ENCODE measurements at places on chromosomes 16 and 17.
A peak's percentile ranks its signal among the peaks of the same experiment; 100 is the strongest.

- DNase-seq: no peak
These were observed 185.9 kb downstream of the CCDC182 start for GRCh38 chr17:57559226-57559625.

DNA sequence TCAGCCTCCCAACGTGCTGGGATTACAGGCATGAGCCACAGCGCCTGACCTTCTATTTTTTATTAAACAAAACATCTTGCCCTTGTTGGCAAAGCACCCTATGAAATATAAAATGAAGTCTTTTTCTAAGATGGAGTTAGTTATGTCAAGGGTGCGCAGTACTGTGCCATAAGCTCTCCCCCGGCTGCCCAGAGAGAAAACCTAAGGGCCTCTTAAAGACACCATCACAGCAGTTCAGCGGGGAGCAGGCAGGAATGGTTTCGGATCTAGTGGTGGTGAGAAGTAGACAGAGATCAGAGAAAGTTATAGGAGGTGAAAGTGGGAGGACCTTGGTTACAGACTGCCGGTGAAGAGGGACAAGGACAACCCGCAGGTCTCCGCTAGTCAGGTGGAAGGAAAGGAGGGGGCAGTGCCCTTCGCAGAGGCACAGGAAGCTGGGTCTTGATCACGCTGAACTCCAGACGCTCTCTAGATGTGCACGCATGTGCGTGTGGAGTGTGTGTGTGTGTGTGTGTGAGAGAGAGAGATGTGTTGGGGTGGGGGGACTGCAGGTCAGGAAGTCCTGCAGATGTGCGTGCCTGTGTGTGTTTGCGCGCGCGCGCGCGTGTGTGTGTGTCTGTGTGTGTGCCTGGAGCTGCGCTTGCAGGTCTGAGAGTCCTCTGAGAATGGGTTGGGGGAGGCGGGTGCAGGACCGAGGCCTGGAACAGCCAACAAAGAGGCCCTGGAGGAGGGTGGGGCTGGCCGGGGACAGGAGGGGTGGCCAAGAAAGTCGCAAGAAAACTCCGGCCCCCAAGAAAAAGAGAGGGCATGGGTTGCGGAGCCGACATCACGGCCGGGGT lies 748 bp upstream of the CMTM3 start:
- peak; percentile 87 for DNase-seq

- DNase-seq: no peak
These were observed 24.1 kb downstream of the BAHCC1 start for GRCh38 chr17:81419319-81419885.

- no peak for DNase-seq
These were observed 47.1 kb downstream of the ABAT start for GRCh38 chr16:8721336-8722024.

- no peak for DNase-seq
These were observed at the start of gene XYLT1 for GRCh38 chr16:17470908-17471718. Gene XYLT1 (minus strand): TSS chr16:17470960. CDS start chr16:17470796, 164 bp downstream.

DNA sequence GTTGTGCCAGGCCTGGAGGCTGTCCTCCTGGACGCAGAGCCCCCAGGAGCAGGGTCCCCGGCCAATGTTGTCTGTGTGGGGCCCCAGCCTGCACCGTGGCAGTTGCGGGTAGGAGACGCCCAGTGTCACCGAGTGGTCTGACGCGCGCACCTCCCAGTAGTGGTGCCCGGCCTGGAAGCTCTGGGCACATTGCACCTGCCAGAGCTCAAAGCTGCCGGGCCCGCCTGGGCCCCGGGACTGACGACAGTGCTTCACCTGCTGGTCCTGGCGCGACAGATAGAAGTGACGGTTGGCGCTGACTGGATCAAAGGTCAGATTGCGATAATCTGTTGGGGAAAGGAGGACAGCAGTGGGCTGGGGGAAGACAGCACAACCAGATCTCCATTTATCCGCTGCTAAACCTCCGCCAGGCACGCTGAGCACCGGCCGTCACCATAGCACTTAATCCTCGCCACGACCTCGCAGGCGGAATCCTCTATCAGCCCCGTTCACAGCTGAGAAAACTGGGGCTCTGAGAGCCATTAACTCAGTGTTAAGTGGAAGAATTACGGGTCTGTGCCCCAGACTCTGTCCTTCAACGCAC lies 5.6 kb downstream of the TRIM65 start:
- no peak for DNase-seq

DNA sequence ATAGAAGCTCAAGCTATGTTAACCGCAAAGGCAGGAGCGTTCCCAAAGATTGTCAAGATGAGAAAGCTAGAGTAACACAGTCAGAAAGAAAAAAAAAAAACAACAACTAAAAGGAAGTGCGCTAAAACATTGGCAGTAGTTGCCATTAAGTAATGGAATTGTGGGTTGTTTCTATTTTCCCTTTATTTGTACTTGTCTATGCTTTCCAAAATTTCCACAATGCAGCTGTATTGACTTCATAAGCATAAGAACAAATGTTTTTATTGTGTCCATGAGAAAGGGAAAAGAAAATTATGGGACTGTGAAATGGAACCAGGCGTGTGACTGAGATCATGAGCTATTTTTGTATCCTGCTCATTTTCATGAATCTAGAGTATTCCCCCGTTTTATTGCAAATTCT lies 153.4 kb downstream of the TMEM114 start:
- DNase-seq: no peak

DNA sequence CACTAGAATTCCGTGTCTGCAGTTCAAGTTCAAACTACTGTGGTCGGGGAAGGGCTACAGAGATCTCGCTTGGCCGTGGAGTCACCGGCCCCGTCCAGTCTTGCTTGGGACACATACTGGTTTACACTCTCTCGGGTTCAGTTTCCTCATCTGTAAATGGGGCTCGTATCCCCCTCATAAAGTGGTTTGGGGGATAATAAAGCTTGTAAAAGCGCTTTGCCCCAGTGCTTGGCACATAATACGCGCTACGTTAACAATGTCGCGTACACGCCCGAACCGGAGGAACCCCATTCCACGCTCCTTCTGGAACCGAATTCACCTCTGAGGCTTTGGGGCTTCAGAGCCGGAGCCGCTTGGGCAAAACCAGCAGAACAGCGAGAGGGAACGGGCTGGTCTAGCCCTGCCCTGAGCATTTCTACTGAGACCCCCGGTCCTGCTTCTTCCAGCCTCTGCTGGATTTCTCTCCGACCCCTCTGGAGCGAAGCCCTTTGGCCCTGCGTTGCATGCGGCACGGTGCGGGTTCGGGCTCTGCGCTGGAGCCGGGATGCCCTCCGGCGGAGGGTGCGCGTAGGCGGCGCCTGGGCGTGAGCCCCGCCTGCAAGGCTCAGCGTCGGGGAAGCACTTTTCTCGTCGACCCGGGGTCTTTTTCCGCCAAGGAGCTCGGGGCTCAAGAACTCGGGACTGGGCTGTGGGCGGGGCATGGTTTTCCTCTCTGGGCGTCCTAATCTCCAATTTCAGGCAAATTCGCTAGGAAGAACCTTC lies 26.1 kb upstream of the HOXB13 start:
- no peak for DNase-seq

DNA sequence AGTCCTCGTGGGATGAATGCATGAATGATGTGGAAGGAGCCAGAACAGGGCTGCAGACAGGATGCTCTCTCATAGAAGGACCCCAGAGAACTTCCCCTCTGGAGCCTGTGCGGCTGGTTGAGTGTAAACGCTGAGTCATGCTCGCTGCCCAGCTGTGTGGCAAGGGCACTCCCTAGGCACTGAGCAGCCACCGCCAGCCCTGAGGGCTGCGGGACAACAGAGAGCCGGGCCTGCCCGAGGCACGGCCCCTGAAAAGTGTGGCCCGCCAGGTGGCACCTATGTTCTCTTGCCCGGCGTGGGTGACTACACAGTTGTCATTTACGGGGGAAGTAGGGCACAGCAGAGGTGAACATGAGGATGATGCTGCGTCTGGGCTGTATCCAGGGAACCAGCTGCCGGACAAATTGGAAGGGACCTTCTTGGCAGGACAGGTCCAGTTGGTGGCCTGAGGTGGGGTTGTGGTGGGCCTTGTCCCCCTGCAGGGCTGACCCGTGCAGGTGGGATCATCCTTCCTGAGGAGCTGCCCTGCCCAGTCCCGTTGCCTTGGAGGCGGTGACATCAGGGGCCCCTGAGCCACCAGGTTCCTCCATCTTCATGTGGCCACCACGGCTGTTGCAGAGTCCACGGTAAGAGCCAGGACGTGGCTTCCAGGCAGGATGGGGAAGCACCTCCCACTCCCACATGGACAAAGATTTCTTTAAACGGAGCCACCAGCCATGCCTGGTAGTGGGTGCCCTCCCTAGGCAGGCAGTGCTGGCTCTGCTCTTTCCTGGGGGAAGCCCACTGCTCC lies 94.8 kb upstream of the CBX4 start:
- peak; percentile 32 for DNase-seq

DNA sequence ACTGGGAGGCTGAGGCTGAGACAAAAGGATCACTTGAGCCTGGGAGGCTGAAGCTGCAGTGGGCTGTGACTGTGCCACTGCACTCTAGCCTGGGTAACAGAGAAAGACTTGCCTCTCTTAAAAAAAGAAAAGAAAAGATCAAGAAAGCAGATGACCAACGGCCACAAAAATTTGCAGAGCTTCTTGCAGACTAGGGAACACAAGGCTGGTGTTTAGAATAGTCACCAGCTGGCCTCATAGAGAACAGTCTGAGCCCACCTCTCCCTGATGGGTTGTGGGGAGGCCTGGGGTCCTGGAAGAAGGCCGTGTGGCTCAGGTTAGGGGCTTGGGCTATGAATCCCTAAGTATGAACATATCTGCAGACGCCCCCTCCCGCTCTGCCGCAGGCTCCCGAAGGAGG lies 73.7 kb upstream of the MED9 start:
- DNase-seq: no peak

DNA sequence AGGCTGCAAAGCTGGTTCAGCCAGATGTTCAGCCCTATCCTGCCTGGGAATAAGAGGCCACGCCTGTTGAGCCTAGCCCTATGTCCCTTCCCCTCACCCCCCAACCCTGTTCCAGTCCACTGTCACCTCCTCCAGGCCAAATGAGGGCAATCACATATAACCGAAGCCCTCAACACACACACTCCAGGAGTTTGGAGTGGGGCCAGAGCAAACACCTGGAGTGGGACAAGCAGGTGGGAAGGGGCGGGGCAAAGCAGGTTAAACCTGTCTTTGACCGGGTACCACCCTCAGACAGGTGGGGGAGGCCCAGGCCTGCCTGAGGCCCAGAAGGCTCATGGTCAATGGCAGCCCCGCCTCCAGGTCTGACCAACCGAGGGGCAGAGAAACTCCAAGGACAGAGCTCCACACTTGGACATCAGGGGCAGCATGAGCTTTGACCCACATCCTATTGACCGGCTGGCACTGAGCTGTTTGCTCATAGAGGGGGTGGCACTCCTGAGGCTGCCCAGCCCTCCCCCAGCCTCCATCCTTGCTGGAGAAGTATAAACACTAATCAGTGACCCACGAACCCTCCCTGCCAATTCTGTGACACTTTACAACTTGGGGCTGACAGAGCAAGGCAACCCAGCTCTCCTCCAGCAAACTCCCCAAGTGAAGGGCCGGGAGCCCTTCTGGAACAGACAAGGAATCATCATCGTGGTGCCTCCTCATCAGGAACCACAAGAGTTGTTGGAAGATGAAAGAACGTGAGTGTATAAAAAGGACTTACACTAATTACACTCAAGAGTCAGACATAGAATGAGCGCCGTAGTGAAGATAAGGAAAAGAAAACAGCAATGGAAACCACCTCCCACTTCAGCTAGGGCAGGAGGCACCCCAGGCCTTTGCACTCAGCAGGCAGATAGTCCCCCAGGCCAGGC lies 1.5 kb downstream of the ESRP2 start:
- no peak for DNase-seq

DNA sequence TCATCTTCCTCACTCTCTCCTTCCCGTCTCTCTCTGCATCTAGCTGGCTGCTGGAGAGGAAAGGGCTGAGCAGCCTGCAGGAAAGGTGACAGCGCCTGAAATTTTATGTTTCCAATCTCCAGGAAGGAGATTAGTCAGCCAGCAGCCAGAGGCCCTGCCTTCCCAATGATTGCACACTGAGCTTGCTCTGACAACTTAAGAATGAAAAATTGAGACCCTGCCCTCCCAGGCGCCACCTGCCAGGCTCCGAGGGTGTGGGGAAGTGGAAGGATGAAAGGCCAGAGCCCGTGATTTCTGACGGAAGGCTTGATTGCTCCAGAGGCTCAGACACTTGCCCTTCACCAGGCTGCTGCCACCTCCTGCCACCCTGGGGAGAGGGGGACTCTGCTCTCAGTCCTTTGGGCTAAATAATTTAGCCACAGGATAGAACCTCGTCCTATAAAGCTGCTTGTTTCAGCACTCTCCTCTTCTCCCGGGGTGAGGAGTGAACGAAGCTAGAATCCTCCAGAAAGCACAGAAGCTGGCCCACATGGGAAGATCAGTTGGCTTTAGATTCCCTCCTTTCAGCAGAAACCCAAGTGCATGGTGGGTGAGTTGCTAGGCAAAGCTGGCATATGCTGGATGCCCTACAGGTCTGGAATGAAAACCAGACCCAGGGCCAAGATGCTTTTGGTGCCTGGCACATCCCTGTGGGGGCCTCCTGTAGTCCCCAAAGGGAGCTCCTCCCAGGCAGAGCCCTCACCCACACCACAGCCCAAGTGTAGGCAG lies 33.5 kb downstream of the GRIN2C start:
- no peak for DNase-seq

- DNase-seq: no peak
These were observed 933 bp downstream of the CCR7 start for GRCh38 chr17:40564195-40564882.

GRCh38 chr17:60390186-60390585 lies 1.7 kb downstream of the USP32 start:
- DNase-seq: no peak

DNA sequence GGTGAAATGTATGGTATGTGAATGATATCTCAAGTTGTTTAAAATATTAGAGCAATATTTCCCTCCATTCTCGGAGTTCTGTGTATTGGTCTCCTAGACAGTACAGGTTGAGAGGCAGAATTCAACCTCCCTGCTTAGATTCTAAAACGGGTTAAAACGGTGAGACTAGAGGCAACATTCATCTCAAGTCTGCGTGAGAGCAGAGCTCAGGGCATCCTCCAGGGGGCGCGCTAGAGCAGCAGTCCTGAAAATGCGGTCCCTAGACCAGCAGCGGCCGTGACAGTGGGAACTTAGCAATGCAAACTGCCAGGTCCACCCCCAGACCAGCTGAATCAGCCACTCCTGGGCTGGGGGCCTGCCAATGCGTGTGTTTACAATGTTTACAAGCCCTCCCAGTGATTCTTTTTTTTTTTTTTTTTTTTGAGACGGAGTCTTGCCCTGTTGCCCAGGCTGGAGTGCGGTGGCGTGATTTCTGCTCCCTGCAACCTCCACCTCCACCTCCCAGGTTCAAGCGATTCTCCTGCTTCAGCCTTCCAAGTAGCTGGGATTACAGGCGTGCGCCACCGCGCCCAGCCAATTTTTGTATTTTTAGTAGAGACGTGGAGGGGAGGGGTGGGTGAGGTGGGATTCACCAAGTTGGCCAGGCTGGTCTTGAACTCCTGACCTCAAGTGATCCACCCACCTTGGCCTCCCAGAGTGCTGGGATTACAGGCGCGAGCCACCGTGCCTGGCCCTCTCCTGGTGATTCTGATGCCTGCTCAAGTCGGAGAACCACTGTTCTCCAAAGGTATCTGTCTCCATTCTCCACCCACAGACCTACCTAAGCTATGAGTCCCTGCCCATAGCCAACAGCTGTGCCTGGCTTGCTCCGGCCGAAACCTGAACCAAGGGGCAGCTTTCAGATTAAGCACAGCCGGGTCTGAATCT lies 24.2 kb downstream of the KLHL36 start:
- peak; percentile 50 for DNase-seq

GRCh38 chr17:58249270-58250133 lies 11.1 kb downstream of the LPO start:
- peak; percentile 38 for DNase-seq

- no peak for DNase-seq
These were observed 27.9 kb downstream of the SREBF1 start for GRCh38 chr17:17808706-17809432.

Data from Jurkat, Clone E6-1 (cell line).